ENCODE measurements at places on chromosomes 3 and 15. TPM values are rescaled to one million over a fixed set of nuclear protein-coding genes. Genes with fewer than 3 reads are reported as not detected.

The MESP2 gene
- total RNA-seq, result 1.7 TPM

The KLF13 gene
- total RNA-seq, result 55.3 TPM

The ACTC1 gene
- total RNA-seq, result not detected

The PIGZ gene
- 1.1 TPM for total RNA-seq

The TKT gene
- 768 TPM for total RNA-seq

The NTRK3 gene
- total RNA-seq, result not detected

The CA12 gene
- total RNA-seq, result 107 TPM

The U2SURP gene
- 50.1 TPM for total RNA-seq

The EXD1 gene
- not detected for total RNA-seq

All from hair follicular keratinocyte (primary cell).